ENCODE measurements at places on chromosomes 1 and 21. TPM values are rescaled to one million over a fixed set of nuclear protein-coding genes. Genes with fewer than 3 reads are reported as not detected.

The CHI3L1 gene
- not detected for polyA plus RNA-seq

The LEMD1 gene
- polyA plus RNA-seq: not detected

- H3K4me3 ChIP-seq: no peak overlapping the region
- no peak for DNase-seq
- H3K27ac ChIP-seq: no peak overlapping the region
- H3K36me3 ChIP-seq: no peaks in the 10 kb centered on the region
- no peaks in the 10 kb centered on the region for H3K27me3 ChIP-seq
These were observed 157.1 kb downstream of the DSCAM start for GRCh38 chr21:40689840-40690360.

DNA sequence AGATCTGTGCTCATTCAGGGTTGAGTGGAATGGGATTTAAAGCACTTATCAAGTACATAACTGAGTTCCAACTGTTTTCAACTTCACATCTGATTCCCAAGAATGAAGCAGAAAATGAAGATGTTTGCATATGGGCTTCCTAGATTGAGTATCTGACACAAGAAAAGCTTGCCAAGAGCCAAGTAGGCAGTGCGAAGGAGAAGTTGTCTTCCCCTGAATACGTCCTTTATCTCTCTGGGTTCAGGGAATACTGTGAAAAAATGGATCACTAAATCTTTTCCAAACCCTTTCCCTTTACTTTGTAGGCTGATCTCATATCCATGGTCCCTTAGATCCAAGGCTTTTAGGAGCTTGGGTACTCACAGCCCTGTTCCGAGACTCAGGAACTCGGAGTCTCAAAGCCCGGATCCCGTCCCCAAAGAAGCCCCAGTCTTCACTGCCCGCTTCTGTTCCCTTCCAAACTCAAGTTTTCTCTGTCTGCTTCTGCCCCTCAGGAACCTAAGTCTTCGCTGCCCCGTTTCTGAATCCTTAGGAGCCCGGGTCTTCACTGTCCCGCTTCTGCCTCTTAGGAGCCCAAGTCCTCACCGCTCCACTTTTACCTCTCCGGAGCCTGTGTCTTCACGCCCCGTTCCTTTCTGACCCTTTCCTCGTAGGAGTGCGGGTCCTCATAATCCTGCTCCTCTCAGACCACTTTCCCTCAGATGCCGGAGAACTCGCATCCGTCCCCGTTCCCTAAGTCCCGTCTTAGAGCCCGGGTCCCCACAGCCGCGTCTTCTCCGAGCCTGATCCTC is 616 bp downstream of the TAF12 start:
- H3K4me3 ChIP-seq: peak overlapping the region; percentile 90
- no peaks in the 10 kb centered on the region for H3K36me3 ChIP-seq
- peak overlapping the region; percentile 100 for H3K27ac ChIP-seq
- no peaks in the 10 kb centered on the region for H3K27me3 ChIP-seq
- DNase-seq: no peak

DNA sequence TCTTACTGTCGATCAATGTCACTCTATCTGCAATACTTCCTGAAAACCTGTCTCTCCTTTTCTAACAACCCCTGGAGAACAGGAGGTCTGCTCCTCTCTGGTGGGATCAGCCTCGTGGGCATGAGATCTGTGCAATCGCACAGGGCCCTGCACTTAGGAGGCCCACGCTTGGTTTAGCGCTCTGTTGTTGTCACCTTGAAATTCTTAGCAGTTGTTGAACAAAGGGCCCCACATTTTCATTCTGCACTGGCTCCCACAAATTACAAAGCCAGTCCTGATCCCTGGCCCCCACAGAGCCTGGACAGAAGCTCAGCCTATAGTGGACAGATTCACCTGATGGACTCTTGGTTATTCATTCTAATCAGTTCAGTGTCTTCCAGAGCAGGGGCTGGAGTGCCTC is 18.6 kb downstream of the SPOCD1 start:
- H3K27me3 ChIP-seq: peaks cover 9% of the 10 kb centered on the region
- H3K27ac ChIP-seq: no peak overlapping the region
- peaks cover 9% of the 10 kb centered on the region for H3K4me1 ChIP-seq
- no peak overlapping the region for H3K4me3 ChIP-seq
- H3K36me3 ChIP-seq: no peaks in the 10 kb centered on the region

DNA sequence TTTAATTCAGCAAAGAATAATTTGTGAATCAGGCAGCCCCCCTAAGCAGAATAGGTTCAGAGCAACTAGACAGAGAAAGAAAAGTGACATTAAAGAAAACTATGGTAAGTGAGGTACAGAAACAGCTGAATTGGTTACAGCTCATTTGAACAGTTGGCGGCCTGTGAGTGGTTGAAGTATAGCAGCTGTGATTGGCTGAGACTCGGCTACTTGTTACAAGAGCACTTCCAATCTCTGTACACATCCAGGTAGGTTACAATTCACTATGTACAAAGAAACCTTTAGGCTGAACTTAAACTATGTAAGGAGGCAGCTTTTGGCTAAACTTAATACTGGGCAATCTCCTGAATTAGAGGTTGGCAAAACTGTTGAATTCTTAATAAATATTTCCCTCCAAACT is 171.1 kb upstream of the LHX8 start:
- no peak for DNase-seq
- H3K4me1 ChIP-seq: no peaks in the 10 kb centered on the region
- no peaks in the 10 kb centered on the region for H3K27me3 ChIP-seq
- H3K4me3 ChIP-seq: no peak overlapping the region
- H3K27ac ChIP-seq: no peak overlapping the region

Data from B cell (primary cell).